ENCODE measurements at places on chromosomes 1 and 21. TPM values are rescaled to one million over a fixed set of nuclear protein-coding genes. Genes with fewer than 3 reads are reported as not detected.

CRYBG2 gene
- total RNA-seq: 21.5 TPM

SPATA45 gene
- not detected for total RNA-seq

KRTAP10-8 gene
- total RNA-seq: not detected

FNDC5 gene
- 0.22 TPM for total RNA-seq

S100A3 gene
- total RNA-seq: not detected

PATJ gene
- 95.2 TPM for total RNA-seq

ZNF695 gene
- total RNA-seq: 1.7 TPM

ORC1 gene
- total RNA-seq: 1.7 TPM

F13B gene
- not detected for total RNA-seq

OR2L2 gene
- total RNA-seq: 0.15 TPM

OLFML3 gene
- 4.1 TPM for total RNA-seq

ASCL5 gene
- not detected for total RNA-seq

OR2T11 gene
- total RNA-seq: not detected

KMO gene
- 0.21 TPM for total RNA-seq

C4BPA gene
- 4.5 TPM for total RNA-seq

GNAT2 gene
- total RNA-seq: 0.73 TPM

TFF2 gene
- 0.87 TPM for total RNA-seq

IVL gene
- not detected for total RNA-seq

DNA sequence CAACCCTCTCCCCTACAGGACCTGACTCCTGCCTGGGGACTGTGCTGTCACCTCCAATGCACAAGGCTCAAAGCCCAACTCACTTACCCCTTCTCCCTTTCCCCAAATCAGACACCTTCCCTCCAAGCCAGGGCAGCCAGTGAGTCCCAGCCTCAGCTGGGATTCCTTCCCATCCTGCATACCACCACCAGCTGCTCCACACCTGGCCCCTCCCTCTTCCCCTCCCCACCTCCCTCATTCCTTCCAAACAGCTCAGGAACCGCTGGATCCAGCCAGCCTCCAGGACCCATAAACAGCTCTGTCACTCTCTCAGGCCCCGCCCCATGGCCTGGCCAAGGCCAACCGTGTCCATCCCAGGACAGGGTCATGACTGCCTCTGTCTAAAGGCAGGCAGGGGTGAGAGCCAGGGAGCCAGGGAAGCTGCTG is 41.4 kb downstream of the ACOT7 start:
- DNase-seq: peak; percentile 72

GRCh38 chr1:227742738-227743715 is 7.8 kb downstream of the SNAP47 start:
- no peak for DNase-seq

- DNase-seq: no peak
Measured at GRCh38 chr1:206723462-206723804, 38.7 kb downstream of the MAPKAPK2 start.

DNA sequence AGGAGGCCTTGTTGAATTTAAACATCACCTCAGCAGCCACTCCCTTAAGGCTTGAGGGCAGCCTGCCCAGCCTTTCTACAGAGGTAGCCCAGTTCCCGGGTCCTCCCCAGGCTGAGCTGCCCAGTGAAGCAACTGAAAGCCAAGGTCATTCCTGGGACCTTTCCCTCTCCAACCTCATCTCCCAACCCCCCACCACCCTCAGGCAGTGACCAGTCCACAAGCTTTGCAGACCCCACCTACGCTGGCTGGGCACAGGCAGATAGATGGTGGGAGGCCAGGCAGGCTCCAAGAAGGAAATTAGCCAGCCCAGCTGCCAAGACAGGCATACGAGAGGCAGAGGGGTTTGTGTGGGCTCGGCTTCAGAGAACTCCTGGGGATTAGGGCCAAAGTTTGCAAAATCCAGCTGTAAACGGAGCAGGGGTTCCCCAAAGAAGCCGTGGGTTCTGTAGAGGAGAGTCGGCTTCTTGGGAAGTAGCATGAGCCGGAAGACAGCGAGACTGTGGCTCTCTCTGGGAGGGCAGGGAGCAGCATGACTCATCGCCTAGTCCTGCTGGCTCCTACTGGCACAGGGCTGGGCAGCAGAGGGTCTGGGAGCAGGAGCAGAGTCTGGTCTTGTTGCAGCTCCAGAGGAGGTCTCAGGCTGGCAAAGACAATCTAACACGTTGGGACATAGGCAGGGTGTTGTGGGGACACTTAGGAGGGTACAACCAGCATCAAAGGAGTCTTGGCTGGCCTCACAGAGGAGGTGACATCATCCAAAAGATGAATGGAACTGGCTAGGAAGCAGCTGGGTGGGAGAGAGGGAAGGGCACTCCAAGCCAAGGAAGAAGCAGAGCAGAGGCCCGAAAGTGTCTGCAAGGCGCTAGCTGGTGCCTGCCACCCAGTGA is 2.8 kb upstream of the ZC3H12A start:
- DNase-seq: peak; percentile 78

DNA sequence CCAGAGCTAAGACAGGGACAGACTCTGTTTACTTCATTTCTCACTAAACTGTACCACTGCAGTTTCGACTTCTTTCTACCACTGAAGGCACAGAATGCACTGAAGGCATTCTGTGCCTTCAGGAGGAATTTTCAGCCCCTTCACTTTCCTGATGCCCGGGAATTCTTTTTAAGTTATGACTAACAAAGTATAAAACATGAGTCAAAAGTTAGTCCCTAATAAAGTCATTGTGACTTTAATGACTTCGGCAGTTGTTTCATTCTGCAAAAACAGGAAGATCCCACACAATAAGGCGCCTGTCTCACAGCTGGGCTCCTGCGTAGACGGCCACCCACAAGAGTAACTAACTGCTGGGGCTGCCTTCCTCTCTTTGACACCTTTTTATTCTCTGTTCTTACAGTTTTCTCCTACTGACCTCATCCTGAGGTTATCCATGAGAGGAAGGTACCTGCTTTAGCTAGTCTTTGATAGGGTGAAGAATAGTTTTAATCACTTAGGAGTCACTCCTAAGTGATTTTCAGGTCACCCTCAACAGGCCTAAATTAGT is 183.9 kb upstream of the SGIP1 start:
- DNase-seq: peak; percentile 54

- DNase-seq: no peak
Measured at GRCh38 chr1:98437011-98437410, 224.5 kb upstream of the SNX7 start.

DNA sequence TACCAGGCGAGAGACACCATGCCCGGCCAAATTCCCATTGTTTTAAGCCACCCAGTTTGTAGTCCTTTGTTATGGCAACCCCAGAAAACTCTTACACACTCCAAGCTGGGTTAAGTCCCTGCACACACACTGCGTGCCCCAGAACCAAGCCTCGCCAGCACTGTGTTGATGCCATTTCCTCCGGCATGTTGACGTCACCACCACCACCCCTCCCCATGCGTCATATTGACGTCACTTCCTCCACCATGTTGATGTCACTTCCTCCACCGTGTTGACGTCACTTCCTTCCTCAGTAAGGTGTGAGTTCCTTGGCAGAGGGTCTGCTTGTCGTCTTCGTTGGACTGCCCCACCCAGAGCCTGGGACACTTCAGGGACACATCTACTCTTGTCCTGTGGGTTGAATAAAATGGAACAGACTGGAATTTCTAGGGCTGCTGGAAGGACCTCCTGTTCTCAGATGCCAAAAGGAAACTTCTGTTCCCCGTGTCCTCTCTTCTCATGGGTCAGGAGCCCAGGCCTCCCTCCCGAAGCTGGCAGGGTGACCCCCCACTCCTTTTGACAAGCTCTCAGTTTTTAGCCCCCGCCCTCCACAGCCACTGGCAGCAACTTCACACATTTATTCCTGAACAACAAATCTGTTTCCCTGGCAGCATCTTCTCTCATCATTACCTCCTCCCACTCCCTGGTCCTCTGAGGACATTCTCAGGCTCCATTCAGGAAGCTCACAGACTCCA is 643.3 kb downstream of the NPHP4 start:
- no peak for DNase-seq

DNA sequence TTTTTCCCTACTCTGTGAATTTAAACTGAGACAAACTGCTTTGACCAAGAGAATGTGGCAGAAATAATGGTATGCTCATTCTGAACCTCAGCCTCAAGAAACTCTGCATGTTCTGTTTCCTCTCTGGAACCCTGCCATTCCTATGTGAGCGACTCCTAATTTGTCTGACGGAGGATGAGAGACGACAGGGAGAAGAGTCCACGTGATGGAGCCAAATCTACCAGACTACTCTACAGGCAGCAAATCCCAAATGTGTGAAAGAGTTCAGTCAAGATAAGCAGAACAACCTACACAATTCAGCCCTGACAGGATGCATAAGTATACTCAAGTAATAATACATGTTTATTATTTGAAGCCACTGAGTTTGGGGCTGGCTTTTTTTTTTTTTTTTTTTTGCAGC is 153.5 kb downstream of the DPYD start:
- no peak for DNase-seq

DNA sequence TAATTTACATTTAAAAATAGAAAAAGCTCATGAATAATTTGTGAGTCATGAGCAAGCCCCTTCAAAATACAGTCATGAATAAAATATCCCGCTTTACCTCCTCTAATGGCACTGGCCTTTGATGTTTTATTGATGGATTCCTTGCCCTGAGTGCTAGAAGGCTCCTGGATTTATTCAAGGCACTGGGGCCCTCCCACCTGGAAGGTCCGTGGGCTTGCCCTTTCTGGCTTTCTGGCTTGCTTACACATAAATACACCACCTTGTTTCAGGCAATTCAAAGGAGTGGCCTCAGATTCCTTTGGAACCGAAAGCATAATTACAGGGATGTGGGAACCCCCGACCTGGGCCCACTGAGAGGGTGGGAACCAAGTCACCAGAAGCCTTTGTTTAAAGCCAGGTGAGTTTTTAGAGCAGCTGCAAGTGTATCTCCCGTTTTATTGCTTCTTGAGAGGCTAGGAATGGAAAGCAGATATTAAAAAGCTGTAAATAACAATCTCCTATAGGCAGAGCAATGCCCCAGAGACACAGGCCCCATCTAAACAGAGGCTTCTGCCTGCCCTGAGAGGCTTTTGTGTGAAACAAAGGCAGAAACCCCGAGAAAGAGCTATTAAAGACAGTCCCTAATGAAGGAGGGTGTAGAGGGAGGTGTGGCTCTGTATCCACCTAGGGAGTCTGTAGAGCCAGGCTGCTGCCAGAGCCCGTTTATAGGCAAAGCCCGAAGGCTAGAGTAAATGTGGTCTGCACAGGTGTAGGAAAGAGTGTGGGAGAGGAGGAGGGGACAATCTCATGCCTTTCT is 126.4 kb downstream of the FAM78B start:
- no peak for DNase-seq

DNA sequence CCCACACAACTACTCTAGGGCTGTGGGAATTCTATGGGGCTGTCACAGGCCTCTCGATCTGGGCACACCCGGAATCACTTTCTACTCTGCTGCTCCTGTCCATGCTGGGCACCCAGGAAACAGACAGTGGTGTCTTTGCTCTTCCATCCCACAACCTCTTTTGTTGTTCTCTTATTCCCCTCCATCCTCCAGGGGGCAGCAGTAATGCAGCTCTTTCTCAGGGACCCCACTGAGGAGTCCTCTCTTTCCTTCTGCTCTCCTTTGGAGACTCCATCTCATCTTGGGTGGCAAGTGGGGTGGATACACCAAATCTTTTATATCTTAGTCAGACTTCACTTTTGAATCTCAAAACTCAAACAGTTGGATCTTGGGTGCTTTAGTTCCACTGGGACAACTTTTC is 206.3 kb downstream of the HS2ST1 start:
- no peak for DNase-seq

GRCh38 chr1:19483261-19483660 is 2.1 kb downstream of the CAPZB start:
- no peak for DNase-seq

- DNase-seq: peak; percentile 59
Measured at GRCh38 chr1:153565529-153566374, at the start of gene S100A2. TSS of gene S100A2 (minus strand) at chr1:153565844. CDS start at chr1:153563877, 1,967 bp downstream.

GRCh38 chr1:193614275-193614674 is 427.9 kb upstream of the B3GALT2 start:
- DNase-seq: no peak

- no peak for DNase-seq
Measured at GRCh38 chr1:168693872-168694238, 35.2 kb downstream of the DPT start.

DNA sequence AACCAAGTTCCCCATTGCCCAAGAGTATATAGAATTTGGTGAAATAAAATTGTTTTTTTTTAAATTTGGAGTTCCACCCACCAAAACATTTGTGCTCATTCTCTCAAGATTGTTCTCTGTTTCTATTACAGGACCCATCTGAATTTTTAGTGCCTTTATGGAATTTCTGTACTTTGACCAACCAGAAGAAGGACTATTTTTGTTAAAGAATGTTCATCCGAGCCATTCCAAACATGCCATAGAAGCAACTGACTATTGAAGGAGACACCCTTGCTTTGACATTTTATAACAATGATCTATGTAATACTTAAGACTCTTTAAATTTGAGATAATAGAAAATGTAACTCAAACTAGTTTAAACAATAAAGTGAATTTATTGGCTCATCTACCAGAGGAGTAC is 655.7 kb upstream of the ADAMTS5 start:
- DNase-seq: no peak

GRCh38 chr21:31731056-31731856 is 662 bp downstream of the SCAF4 start:
- DNase-seq: peak; percentile 81

DNA sequence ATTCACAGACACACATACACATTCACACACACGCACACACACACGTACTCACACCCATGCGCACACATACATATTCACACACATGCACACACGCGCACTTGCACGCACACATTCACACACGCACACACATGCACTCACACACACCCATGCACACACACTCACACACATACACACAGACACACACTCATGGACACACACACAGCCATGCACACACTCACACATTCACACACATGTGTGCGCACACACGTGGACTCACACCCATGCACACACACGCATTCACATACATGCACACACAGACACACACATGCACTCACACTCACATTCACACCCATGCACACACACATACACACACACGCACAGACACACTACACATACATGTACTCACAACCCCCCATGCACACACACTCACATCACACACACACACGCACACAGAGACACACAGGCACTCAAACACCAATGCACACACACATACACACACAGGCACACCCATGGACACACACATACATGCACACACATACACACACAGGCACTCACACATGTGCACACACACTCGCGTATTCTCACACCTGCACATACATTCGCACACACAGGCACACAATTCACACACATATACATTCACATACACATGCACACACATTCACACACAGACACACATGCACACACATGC is 589.1 kb downstream of the PTPRU start:
- no peak for DNase-seq

- no peak for DNase-seq
Measured at GRCh38 chr1:219092206-219092605, 81.5 kb upstream of the LYPLAL1 start.

GRCh38 chr1:37306461-37306860 is 167.9 kb upstream of the ZC3H12A start:
- no peak for DNase-seq

DNA sequence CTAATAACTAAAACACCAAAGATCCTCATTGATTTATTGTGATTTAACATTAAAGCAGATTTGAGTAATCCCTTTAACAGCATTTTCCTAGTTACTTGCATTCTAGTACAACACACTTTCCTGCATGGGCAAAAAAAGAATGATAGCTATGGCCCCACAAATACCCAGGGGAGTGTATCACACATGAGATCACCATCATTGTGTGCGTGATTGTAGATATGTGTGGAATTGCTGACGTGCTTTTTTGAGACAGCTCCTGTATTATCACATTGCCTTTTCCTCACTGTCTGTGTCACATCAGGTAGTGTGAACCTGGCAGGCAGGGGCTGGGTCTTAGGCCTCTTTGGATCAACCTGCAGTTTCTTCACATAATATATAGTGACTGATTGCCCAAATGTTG is 48.5 kb upstream of the SAMD13 start:
- DNase-seq: no peak
